ENCODE measurements at places on chromosomes 2 and 18. TPM values are rescaled to one million over a fixed set of nuclear protein-coding genes. Genes with fewer than 3 reads are reported as not detected.

Gene IL18R1
- total RNA-seq, result 0.13 TPM

GRCh38 chr2:86216575-86217555 lies 17.6 kb downstream of the MRPL35 start:
- DNase-seq, result no peak

GRCh38 chr2:60463249-60463648 lies 90.2 kb downstream of the BCL11A start:
- DNase-seq, result no peak

Gene IGFBP2
- total RNA-seq, result 249 TPM

DNA sequence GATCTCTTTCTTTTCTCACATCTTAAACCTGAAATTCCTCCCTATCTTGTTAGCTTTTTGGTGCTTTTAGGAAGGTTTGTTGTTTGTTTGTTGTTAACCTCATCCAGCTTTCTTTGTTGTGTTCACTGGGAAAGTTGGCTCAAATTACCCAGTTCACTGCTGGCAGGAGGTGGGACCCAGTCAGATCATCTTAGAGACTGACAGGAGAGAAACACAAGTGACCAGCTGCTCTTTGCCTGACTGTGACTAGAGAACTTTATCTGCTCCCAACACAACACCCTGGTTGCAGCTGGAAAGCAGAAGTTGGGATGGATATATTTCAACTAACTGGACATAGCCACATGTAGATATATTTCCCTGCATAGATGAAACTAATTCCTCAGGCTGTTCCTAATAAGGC lies 10.0 kb downstream of the MAPK4 start:
- DNase-seq, result no peak

GRCh38 chr2:54836477-54836876 lies 113.0 kb downstream of the EML6 start:
- DNase-seq, result no peak

DNA sequence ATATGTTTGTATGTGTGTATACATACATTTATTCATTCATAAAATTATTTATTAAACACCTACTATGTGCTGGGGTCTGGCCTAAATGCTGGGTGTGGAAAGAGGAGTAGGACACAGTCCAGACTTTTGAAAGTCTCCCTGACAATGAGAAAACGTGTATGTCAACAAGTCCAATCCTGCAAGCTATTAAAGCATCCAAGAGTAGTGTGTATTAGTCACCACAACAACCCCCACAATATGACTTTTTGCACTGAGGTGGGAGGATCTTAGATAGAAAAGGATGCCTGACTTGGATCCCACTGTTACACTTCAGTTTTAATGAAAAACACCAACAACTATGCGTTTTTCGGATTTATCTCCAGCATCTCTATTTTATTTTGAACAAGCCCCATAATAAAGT lies 446.4 kb downstream of the EPHA4 start:
- no peak for DNase-seq

- no peak for DNase-seq
These were observed 624 bp upstream of the MAP4K3 start for GRCh38 chr2:39437522-39438296.

GRCh38 chr2:241356871-241357260 lies 781 bp downstream of the FARP2 start:
- no peak for DNase-seq

DNA sequence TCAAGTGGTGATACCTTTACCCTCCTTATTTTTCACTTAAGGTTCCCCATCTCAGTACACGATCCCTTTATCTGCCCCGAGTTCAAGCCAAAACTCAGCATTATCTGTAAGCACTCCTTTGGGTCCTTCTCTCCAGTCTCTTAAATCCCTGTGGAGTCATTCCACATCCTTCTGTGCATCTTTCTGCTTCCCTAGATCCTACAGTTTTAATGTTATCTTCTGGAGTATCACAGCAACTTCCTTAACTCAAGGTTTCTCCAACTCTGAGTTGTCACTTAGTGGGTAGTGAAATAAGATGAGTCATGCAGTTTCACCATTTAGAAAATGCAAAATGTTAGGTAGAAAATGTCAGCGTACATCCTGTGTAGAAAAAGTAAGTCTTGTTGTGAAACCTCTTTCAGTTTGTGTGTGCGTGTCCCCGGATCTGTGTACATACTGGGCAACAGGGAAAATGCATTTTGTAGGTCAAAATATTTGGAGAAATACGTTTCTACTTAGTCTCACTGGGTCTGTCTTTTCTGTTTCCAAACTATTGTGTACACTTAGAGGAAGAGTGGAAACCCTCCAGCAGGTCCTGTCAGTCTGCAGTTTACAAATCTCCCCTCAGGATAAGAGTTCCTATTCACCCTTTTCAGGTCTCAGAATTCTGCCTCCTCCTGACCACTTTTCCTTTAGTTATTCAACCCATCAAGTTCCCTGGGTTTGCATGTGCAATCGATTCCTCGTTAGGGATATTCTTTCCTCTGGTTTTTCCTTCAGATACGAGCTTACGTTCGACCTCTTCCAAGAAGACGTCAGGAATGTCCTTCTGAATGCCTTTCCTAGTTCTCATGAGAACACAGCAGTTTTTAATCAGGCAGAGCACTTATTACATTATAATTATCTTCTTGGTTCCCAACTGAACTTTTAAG lies 154.8 kb downstream of the TGIF1 start:
- no peak for DNase-seq

GRCh38 chr2:21358976-21359375 lies 235.2 kb downstream of the TDRD15 start:
- no peak for DNase-seq

Gene SERPINB3
- not detected for total RNA-seq

GRCh38 chr18:77552945-77553344 lies 303.3 kb downstream of the GALR1 start:
- no peak for DNase-seq

Gene CHST9
- 38.9 TPM for total RNA-seq

- no peak for DNase-seq
These were observed 48.0 kb downstream of the SERPINB8 start for GRCh38 chr18:64017870-64018269.

- no peak for DNase-seq
These were observed 185.0 kb upstream of the SMIM21 start for GRCh38 chr18:75612456-75612855.

Gene NT5C1B
- total RNA-seq, result not detected

DNA sequence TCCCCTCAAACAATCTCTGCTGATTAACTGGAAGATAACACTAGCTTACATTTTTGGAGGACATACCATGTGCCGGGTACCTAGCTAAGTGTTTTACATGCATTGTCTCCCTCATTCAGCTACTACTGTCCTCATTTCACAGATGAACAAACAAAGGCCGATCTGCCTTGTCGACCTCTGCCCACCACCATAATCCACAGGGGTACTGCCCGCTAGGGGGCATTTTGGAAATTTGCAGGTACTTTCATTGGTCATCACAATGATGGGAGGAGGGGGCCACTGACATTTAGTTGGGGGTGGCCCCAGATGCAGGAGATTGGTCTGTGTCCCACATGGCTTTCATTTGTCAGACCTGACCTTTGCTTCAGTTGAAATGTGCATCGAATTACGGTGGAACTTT lies 3.9 kb upstream of the TMEM163 start:
- no peak for DNase-seq

- no peak for DNase-seq
These were observed 24.7 kb downstream of the MGAT5 start for GRCh38 chr2:134278553-134278952.

GRCh38 chr2:85390941-85391669 lies 19.1 kb downstream of the CAPG start:
- peak; percentile 64 for DNase-seq

Gene ST8SIA5
- total RNA-seq, result 5.3 TPM

DNA sequence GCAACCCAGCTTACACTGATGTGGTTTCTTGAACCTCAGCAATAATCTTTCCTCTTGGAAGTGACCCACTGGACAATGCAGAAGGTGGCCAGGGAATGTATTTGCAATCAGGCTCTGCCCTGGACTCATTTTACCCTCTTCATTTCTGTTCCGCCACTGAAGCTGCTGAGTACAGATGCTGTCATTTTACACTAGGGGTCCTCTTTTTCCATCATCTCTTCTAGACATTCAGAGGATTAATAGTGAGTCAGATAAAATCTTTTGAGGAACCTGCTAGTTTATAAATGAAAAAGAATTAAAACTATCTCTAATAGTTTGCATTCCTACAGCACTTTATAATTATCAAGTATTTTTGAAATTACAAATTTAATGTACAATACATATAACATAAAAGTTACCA lies 87.9 kb upstream of the PNPT1 start:
- DNase-seq, result no peak

Gene NRP2
- 6.3 TPM for total RNA-seq

- peak; percentile 29 for DNase-seq
These were observed 95.2 kb downstream of the POLE4 start for GRCh38 chr2:75053484-75054112.

- DNase-seq, result no peak
These were observed 293.8 kb downstream of the LRRTM4 start for GRCh38 chr2:77228391-77228790.

- DNase-seq, result no peak
These were observed 2.7 kb downstream of the ABHD1 start for GRCh38 chr2:27126252-27126710.

- no peak for DNase-seq
These were observed 58.6 kb downstream of the LPIN1 start for GRCh38 chr2:11805024-11805423.

DNA sequence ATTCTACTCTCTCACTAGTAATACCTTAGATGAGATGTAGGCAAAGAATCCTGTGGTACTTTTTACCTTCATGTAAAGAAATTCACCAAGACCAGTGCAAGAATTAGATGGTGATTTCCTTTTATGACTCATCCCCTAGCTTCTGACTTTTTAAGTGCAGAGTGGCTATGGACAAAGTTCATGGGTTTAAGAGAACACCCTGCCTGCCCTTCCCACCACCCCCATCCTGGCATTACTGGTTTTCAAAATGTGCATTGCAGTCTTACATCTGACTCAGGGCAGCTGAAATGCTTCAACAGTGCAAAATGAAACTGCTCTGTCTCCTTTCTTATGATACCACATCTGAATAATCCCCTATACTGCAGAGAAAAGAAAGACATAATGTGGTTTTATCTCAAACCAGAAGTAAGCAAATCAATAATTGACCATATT lies 22.6 kb downstream of the MAIP1 start:
- DNase-seq, result no peak

DNA sequence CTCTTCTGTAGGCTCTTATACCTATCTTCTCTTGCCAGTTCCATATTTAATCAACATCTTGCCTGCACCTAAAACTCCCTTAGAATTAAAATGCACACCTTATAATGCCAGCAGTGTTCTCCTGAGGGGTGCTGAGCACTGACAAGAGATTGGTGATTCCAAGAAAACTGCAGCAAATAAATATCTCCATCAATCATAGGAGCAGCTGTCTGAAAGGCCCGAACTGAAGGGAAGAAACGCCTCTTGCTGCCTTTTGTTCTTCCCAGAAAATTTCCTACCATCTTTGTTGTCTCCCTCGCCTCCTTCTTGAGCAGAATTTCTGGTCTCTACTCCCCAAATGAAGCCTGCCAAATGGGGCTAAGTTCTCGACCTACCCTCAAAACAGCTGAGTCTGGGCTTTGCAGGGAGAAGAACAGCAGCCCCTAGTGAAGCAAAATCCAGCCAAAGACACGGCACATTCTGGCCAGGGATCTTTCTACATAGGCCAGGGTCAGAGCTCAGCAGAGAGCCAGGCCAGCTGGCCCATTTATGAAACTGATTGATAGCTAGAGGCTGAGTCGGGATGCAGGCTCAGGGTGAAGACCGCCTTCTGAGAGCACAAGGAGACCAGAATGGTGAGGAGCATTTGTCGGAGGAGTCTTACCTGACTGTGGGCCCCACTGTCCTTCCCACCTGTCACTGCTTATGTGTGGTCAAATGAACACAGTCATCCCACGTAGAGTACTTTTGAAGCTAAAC lies 20.4 kb upstream of the TMEM247 start:
- DNase-seq, result no peak

DNA sequence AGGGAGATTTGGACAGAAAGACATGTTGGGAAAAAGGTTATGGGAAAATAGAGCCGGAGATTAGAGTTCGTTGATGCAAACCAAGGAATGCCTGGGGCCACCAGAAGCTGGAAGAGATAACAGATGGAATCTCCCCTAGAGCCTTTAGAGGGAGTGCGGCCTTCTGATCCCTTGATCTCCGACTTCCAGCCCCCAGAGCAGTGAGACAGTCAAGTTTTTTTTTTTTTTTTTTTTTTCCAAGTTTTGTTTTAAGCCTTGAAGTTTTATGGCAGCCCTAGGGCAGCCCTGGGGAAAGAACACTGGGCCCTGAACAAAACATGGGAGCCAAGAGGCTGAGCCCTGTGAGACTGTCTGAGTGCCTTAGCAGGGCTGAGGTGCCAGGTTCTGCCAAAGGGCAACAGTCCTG lies 6.5 kb downstream of the DGKD start:
- DNase-seq, result no peak

Gene CCDC150
- 40.1 TPM for total RNA-seq

GRCh38 chr18:74289137-74289536 lies 2.6 kb downstream of the CYB5A start:
- DNase-seq, result no peak

Gene TMEM200C
- total RNA-seq, result 8.6 TPM

- DNase-seq, result no peak
These were observed 41.8 kb downstream of the TMEM163 start for GRCh38 chr2:134676960-134677359.

Gene RBFA
- total RNA-seq, result 34.3 TPM

Gene TMEM17
- 5.9 TPM for total RNA-seq

DNA sequence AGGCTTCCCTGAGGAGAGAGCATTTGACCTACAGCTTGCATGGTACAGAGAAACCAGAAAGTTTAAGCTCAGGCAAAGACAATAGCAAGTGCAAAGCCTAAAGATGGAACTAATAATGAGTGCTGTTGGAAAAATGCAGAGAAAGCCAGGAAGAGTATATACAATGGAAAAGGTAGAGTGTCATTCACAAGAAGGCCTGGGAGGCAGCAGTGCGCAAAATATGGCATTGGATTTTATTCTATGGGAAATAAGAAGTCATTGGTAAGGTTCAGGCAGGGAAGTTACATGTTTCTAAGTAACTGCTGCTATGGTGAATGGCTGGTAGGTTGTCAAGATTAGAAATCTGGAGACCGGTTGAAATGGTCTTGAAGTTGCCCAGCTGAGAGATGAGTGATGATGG lies 2167.3 kb upstream of the CELF4 start:
- no peak for DNase-seq

- no peak for DNase-seq
These were observed 298.3 kb downstream of the ICOS start for GRCh38 chr2:204234879-204235278.

Gene CCDC85A
- total RNA-seq, result 1.1 TPM

Gene HOXD13
- total RNA-seq, result not detected

DNA sequence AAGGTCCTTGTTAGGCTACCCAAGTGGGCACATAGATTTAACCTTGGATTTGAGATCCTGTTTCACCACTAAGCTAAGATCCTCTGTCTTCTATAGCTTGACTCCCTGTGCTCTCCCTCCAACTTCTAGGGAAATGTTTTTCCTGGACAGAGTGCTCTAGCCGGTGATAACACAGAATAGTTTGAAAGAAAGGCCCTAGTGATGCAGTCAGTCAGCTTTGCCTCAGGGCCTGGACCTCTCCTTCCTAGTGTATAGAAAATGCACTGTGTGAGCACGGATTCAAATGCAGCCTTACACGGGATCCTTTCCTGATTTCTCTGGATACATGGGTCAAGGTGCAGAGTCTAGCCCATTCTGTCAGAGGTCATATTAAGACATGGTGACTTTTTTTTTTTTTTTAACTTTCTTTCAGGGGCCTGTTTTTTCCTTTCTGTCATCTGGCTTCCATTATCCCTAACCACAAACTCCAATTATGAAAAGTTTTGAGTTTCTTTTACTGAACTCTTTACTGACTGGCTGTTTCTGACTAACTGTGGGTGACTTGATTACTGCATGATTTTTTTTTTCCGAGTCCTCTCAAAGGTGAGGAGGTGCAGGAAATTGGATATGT lies 122.6 kb downstream of the LRP1B start:
- DNase-seq, result no peak

Data from progenitor cell of endocrine pancreas (in vitro differentiated cells).